ENCODE measurements at places on chromosomes 11 and 22. TPM values are rescaled to one million over a fixed set of nuclear protein-coding genes. Genes with fewer than 3 reads are reported as not detected.

Gene GPHA2
- total RNA-seq, result not detected

Gene SIAE
- total RNA-seq, result 14.1 TPM

Gene CEND1
- not detected for total RNA-seq

Gene ST14
- not detected for total RNA-seq
